ENCODE measurements at places on chromosomes 3 and 15.
A peak's percentile ranks its signal among the peaks of the same experiment; 100 is the strongest.

DNA sequence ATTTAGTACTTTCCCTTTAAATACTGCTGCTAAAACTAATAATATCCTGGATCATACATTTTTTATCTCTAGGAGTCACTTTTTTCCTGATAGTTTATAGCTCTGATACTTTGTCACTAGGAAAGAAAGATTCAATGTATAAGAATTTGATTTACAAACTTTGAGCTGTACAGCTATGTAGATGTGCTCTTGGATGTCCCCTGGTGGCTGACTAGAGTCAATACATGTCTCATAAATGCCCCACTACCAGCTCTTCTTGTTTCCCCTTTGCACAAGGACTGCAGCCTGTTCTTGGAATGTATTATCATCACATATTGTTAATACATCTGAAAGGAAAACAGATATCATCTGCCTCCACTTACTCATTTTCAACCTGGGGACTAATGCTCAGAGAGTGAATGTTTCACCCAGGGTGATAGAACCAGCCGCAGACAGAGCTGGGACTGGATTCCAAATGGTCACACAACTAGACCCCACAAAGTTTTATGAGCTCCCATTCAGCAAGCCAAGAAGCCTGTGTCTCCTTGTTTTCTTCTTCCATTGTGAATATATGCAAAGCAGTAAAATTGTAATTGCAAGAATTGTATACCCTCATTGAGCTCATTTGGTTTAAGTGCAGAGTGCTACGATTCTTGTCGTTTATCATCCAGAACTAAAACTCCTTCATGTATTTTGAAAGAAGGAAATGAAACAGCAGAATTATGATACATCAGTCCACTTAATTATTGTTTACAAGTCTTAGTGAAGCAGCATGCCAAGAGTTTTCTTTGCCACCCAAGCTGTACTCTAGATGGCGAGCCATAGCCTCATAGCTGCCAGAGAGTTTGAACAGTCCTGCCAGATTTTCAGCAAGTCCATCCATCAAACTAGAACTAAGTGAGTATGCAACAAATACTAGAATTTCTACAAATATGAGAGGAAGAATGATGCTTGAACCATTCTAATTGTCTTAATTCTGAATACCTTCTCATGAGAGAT is 261.6 kb upstream of the LMCD1 start:
- no peak for DNase-seq

DNA sequence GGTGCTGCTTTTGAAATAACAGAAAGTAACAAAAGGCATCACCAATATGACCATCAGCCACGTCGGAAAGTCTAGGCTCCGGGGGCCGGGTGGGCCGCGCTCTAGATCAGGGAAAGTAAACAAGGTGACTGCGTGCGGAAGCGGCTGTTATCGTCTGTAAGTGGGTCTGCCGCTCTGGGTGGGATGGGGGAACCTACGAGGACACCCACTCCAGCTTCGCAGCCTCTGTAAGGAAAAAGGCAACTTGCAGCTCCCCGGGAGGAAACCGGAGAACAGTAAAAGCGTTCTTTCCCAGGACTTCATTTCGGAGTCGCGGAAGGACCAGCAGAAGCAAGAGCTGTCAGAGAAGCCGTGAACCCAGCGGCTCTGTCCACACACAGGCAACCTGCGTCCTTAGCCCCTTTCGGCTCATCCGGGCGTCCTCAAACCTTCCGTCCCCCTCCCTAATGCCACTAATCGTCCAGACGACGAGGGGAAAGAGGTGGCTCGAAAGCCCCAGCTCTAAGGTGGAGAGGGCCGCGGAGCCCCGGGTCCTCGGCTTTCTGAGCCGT is 461 bp downstream of the XRN1 start:
- DNase-seq: no peak

DNA sequence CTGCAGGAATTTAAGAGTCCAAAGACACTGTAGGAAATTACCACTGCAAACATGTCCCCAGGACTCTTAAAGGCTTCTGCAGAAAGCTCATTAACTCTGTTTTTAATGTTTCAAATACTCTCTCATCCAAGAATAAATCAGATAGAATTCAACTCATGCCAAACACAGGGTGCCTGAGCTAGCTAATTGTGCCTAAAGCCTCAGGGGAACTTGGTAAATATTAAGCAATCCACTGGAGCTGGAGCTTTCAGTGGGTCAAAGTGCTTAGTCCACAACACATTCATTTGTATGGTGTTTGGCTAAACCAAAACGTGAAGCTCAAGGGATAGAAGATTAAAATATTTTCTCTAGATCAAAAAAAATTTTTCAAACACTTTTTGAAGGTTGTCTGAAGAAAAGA is 131.4 kb downstream of the THRB start:
- no peak for DNase-seq

DNA sequence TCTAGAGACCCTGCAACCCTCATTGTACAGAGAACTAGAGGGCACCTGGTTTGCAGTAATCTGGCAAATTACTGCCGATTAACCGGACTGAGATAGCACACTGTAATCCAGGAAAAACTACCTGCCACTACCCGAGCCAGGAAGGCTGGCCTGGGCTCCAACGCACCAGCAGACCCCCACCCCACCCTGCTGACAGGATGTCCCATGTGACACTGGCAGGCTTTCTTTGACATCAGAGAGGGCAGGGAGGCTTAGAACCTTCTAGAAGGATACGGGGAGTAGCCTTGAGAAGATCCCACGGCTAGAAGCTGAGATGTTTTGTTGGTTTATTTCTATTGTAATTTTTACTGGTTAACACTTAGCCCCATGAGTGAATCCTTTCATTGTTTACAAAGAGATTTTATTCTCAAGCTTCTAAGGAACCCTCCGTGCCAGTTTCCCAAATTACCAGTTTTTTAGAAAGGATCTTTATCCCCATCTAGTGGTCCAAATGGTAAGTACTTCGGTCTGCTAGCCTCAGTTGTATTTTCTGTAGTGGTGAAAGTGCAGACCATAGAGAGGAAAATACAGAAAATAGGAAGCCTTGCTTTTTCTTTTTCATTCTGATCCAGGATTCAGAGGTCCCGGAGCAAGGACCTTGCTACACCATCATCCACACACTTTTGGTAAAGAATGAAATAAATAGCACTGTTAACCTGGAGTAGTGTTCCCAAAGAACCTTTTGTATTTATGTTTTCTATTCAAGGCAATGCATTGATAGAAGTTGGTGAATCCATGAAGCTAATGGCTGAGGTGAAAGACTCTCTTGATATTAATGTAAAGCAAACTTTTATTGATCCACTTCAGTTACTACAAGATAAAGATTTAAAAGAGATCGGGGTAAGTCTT is 81.9 kb upstream of the ADAMTSL3 start:
- DNase-seq: peak; percentile 34

GRCh38 chr3:8952130-8952529 is 11.1 kb downstream of the RAD18 start:
- DNase-seq: no peak

- DNase-seq: no peak
Observed at GRCh38 chr15:40347559-40348473, 3.0 kb upstream of the PHGR1 start.

- DNase-seq: peak; percentile 69
Observed at GRCh38 chr3:154898443-154898842, 181.7 kb upstream of the MME start.

GRCh38 chr3:134237454-134238145 is 13.1 kb downstream of the RYK start:
- DNase-seq: no peak

DNA sequence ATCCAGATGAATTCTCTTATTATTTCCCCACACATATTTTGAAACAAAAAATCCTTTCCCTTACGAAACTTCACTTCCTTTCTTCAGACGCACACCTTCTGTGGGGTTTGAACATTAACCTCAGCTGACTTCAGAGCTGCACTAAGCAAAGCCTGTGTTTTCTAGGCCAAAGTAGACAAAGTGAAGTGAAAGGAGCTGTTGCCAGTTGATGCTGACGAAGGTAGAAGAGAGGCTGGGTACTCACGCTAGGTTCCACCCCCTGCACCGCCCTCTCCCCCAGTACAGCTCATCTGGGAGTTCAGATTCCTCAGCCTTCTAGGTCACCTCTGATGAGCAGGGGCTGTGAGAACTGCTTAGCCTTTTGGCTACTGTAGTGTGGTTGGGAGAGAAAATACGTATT is 24.1 kb downstream of the DUT start:
- DNase-seq: no peak

GRCh38 chr3:143771939-143772338 is 76.3 kb downstream of the SLC9A9 start:
- no peak for DNase-seq

DNA sequence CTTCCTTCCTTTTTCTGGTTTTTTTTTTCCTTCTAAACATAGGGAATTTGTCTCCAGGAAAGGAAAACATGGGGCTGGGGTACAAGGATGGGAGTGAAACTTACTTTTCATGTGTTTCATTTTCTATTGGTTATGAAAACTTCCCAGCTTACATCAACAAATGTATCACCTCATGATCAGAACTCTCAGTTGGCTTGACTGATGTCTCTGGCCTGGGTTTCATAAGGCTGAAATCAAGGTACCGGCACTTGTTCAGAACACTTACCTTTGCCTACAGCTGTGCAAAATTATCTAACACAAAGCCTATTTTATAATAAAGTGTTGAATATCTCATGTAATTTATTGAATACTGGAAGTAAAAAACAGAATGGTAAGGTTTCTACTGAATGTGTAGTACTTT is 91.8 kb upstream of the STT3B start:
- no peak for DNase-seq

GRCh38 chr3:71958533-71958932 is 173.6 kb upstream of the PROK2 start:
- no peak for DNase-seq

- DNase-seq: no peak
Observed at GRCh38 chr15:33608714-33609113, 297.9 kb downstream of the RYR3 start.

DNA sequence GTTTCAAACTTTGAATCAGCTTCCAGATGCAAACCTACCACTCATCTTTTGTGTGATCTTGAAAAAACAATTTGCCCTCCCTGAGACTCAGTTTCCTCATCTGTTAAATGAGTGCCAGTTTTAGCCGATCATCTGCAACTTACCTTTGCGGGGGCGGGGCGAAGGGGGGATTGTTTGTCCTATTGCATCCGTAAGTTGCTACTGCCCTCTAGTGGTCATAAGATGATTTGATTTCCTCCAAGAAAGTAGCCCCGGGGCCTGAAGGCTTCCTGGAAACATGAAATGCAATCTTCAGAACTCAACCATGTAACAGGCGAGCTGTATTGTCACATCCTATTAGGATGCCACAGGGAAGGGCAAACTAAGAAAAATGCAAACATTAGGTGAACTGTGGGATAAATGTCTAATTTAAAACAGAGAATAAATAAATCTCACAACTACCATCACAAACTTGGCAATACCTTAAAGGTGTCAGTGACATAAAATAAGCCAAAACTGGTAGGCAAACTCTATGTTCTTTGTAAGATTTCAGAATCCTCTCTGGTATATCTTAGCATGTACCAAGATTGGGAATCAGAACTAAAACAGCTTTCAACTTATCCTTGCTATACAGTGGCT is 63.5 kb upstream of the CLDN18 start:
- DNase-seq: peak; percentile 19

DNA sequence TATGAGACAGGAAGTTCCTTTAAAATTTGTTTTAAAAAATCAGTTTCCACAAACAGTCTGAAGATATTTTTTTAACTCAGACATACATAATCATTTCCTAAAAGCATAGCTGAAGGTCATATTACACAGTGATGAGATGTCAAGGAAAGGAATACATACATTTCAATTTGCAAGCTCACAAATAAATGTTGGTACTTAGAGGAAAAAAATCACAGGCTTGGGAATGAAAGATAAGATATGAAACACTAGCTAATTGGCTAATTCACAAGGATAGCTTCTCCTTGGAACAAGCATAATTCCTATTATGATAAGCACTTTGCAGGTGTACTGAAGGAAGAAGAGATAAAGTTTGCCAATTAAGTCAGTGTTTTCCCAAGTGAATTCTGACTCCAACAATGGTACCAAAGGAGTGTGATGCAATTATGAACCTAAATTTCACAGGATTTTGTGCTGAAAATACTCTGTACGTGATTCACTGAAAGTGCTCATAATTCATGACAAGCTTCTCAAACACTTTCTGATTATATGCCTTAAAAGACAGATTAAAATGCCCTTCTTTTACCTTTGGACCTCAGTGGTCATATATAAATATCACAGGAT is 112.4 kb downstream of the FRMD5 start:
- no peak for DNase-seq

GRCh38 chr3:125470671-125471070 is 49.3 kb downstream of the SNX4 start:
- DNase-seq: no peak

- peak; percentile 50 for DNase-seq
Observed at GRCh38 chr15:68413363-68414205, 18.4 kb downstream of the ITGA11 start.

GRCh38 chr3:48247401-48247811 is 6.5 kb downstream of the ZNF589 start:
- no peak for DNase-seq

DNA sequence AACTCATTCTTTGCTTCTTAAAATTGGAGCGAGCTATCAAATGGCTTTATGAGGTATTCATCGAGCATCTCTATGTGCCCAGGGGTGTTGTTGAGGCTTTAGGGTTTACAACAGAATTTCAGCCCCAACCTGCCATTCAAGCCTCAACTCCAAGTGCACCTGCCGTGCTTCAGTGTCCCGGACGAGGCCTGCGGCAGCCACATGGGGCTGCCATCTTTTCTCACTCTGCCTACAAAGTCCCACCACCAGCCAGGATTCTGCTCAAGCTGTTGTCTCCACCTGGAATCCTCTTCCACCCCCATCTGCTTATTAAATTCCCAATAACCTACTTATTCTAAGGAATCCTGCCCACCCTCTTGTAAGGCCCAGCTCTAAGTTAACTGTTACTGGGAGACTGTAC is 242.4 kb downstream of the OPA1 start:
- no peak for DNase-seq

GRCh38 chr3:18349197-18349798 is 75.8 kb downstream of the SATB1 start:
- no peak for DNase-seq

DNA sequence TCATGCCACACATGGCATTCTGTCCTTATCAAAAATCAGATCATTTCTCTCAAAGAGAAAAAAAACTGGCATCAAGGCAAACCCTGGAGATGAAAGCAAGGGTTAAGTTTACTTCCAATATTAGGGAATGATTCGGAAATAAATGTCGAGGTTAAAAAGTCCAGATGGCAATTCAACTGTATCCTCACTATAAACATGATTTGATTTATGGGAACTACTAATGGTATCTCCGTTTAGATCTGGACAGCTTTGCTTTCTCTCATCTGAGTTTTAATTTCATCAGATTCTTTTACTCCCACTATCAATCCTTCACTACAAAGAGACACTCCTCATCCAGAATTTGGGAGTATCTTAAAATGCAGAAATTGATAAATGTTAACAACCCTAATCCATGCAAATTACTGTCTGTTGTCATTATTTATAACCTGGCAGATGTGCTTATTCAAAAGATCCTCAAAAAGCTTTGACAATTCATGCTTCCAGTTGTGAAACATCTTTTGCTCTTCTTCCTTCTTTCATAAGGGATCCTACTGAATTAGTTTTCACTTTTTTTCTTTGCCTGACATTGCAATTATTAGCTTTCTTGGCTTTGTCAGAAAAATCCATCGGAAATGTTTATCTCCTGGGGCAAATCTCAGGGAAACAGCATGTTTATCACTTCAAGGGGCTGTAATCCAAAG is 903.2 kb downstream of the MCTP2 start:
- no peak for DNase-seq
